ENCODE measurements at places on chromosomes 3 and 15. TPM values are rescaled to one million over a fixed set of nuclear protein-coding genes. Genes with fewer than 3 reads are reported as not detected.

Gene SHF
- total RNA-seq = 0.78 TPM

Gene HHATL
- total RNA-seq = not detected

Gene TICRR
- 6.2 TPM for total RNA-seq

Gene ANKDD1A
- total RNA-seq = 7.0 TPM

Gene KPNA4
- total RNA-seq = 30.7 TPM

Gene MEX3B
- total RNA-seq = 2.0 TPM

Gene ALPK3
- 0.20 TPM for total RNA-seq

Gene LYZL4
- total RNA-seq = not detected

Gene COL6A5
- not detected for total RNA-seq

Gene GRK7
- total RNA-seq = not detected

Gene PLA2G4D
- not detected for total RNA-seq

Gene GOLGA6B
- not detected for total RNA-seq

Gene NOX5
- 0.37 TPM for total RNA-seq

Gene TXNRD3
- 8.5 TPM for total RNA-seq

Gene RASGRF1
- total RNA-seq = not detected

Gene EAF2
- 0.37 TPM for total RNA-seq

Gene P2RY13
- not detected for total RNA-seq

Gene GPR62
- total RNA-seq = 0.20 TPM

Gene CALML4
- 3.9 TPM for total RNA-seq

Gene NANOGP8
- total RNA-seq = 0.73 TPM

Gene GOLGA8G
- not detected for total RNA-seq

Gene ACP3
- 47.5 TPM for total RNA-seq

Gene NEK10
- total RNA-seq = 9.2 TPM

Gene TMEM44
- 8.1 TPM for total RNA-seq

Gene NR1I2
- not detected for total RNA-seq

Gene CCDC54
- total RNA-seq = not detected

Gene SPG21
- total RNA-seq = 97.7 TPM

Gene RPP25
- 13.6 TPM for total RNA-seq

Gene FBXO40
- not detected for total RNA-seq

Gene SAMD7
- not detected for total RNA-seq

Gene MYL3
- not detected for total RNA-seq

Gene FRMD5
- total RNA-seq = under 0.01 TPM

Gene SLCO2A1
- under 0.01 TPM for total RNA-seq

Gene GXYLT2
- 32.6 TPM for total RNA-seq

All from subcutaneous preadipocyte (primary cell).